ENCODE measurements at places on chromosomes 16 and 17. TPM values are rescaled to one million over a fixed set of nuclear protein-coding genes. Genes with fewer than 3 reads are reported as not detected.

GRCh38 chr16:23464196-23464595 is 11.2 kb upstream of the COG7 start:
- no peak for DNase-seq

GRCh38 chr17:68353111-68353521 is 61.8 kb downstream of the ARSG start:
- DNase-seq: no peak

- no peak for DNase-seq
These were observed 24.1 kb downstream of the SEC14L5 start for GRCh38 chr16:4982056-4982867.

- no peak for DNase-seq
These were observed 3.8 kb upstream of the NSRP1 start for GRCh38 chr17:30112794-30113193.

- no peak for DNase-seq
These were observed 174.2 kb downstream of the STX8 start for GRCh38 chr17:9401434-9401833.

CHST6 gene
- total RNA-seq: not detected

Measured in T-helper 17 cell (primary cell).